Tongue (tissue), 3 donors: ENCODE measurements at places on chromosomes 16 and 17. TPM values are rescaled to one million over a fixed set of nuclear protein-coding genes. Genes with fewer than 3 reads are reported as not detected.

KRT28 gene
- not detected for total RNA-seq

FOXJ1 gene
- 0.51 TPM for total RNA-seq

TMC7 gene
- total RNA-seq, result 2.4 TPM

KRTAP4-6 gene
- not detected for total RNA-seq

TM4SF5 gene
- not detected for total RNA-seq

IRF8 gene
- 12.2 TPM for total RNA-seq

KRTAP1-5 gene
- not detected for total RNA-seq

OR2C1 gene
- 0.21 TPM for total RNA-seq

MAP2K3 gene
- 27.2 TPM for total RNA-seq

TBC1D26 gene
- not detected for total RNA-seq

RBFOX1 gene
- 34.4 TPM for total RNA-seq

GLIS2 gene
- 6.8 TPM for total RNA-seq

ZG16 gene
- total RNA-seq, result not detected

NPB gene
- 1.0 TPM for total RNA-seq

GCGR gene
- not detected for total RNA-seq

SOX9 gene
- 14.6 TPM for total RNA-seq

IL32 gene
- 104 TPM for total RNA-seq

TOM1L1 gene
- total RNA-seq, result 8.8 TPM

ABCA3 gene
- 8.7 TPM for total RNA-seq

NOXO1 gene
- total RNA-seq, result 2.5 TPM

ICAM2 gene
- 49.1 TPM for total RNA-seq

KIF18B gene
- total RNA-seq, result 3.6 TPM

ABCC11 gene
- 0.41 TPM for total RNA-seq

STAC2 gene
- total RNA-seq, result 0.41 TPM

NETO2 gene
- 7.4 TPM for total RNA-seq

TOP2A gene
- 55.3 TPM for total RNA-seq

CACNG5 gene
- total RNA-seq, result not detected

VTN gene
- 1.0 TPM for total RNA-seq

KCNAB3 gene
- 0.82 TPM for total RNA-seq

KRTAP9-2 gene
- total RNA-seq, result not detected

LGALS9B gene
- 4.7 TPM for total RNA-seq

ZNF287 gene
- total RNA-seq, result 6.7 TPM

CEP20 gene
- 58.2 TPM for total RNA-seq

ADAM11 gene
- 0.72 TPM for total RNA-seq

ZPBP2 gene
- total RNA-seq, result not detected

LHX1 gene
- total RNA-seq, result not detected

TEKT1 gene
- not detected for total RNA-seq
